ENCODE measurements at places on chromosomes 16 and 17.

- no peak for DNase-seq
Measured at GRCh38 chr16:6602405-6602804, 730.2 kb upstream of the RBFOX1 start.

GRCh38 chr17:9924735-9925191, 19.7 kb upstream of the RCVRN start:
- DNase-seq: no peak

DNA sequence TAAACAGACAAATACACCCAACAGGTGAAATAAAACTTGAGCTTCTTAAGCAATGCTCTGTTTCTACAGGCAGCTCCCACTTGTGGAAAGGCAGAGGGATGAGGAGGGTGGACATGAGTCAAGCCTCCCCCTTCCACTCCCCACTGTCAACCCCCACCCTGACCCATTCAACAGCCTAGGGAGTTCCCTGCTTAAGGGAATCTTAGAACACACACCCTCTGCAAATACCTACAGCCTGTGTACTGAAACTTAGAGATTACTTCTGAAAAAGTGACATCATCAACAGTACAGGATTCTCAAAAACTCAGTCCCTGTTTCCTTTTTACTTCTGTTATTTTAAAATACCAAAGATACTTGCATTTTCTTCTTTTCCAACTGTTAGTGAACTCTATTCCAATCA, 345.4 kb downstream of the SOX9 start:
- no peak for DNase-seq

DNA sequence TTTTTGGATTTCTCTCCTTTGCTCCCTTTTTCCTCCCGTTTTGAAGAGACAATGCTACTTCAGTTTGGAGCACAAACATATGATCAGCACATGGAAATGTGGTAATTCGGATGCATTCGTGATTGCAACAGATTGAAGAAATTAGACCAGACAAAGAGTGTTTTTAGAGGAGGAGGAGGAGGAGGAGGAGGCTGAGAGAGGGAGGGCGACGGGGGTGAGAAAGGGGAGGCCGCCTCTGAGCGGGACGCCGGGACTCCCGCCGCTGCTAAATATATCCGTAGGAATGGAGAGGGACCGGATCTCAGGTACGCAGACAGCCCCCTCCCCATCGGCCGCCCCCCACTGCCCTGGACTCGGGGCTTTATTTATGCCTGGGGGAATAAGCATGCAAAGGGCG, 179.3 kb downstream of the SEC14L1 start:
- DNase-seq: no peak

GRCh38 chr17:40064971-40065768, 2.4 kb downstream of the THRA start:
- DNase-seq: no peak

GRCh38 chr17:44144966-44145739, 3.4 kb downstream of the HROB start:
- DNase-seq: no peak

GRCh38 chr17:534071-534691, 180.5 kb downstream of the VPS53 start:
- DNase-seq: no peak

- DNase-seq: no peak
Measured at GRCh38 chr17:39629898-39630297, 3.1 kb downstream of the PPP1R1B start.

GRCh38 chr17:19654896-19655295, 6.3 kb downstream of the ALDH3A2 start:
- no peak for DNase-seq

- DNase-seq: no peak
Measured at GRCh38 chr17:259341-259976, 78.0 kb upstream of the DOC2B start.

DNA sequence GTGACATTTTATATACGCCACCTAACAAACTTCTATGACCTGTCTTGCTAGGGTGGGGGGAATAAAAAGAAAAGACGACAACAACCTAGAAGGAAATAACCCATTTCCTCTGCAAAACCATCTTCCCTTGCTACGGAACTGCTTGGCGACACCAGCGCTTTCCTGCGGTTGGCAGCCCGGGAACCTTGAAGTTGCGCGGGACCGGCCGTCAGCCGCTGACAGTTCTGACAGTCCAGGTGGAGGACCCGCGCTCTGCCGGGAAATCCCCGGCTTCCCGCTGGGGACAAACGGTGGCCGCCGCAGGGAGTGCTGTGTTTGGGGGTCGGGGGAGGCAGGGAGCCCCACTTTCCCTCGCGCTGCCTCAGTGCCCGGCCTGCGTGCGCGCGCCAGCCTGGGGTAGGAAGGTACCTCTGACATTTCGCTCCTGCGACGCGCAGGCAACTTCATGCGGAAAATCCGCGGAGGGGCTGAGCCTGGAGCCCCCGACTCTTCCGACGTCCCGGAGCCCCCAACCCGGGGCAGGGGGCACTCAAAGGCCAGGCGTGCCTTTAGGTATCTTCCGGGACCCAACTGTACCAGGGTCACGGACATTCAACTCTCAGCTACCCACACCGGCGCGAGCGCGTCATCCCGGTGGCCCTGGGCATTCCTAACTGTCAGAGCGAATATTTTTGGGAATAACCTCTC, 516 bp downstream of the SLC16A6 start:
- DNase-seq: peak; percentile 35

- DNase-seq: no peak
Measured at GRCh38 chr17:50129728-50130558, at the start of gene SAMD14. SAMD14 (minus strand) TSS chr17:50130160; CDS start chr17:50124959, 5,201 bp downstream.
